ENCODE measurements at places on chromosomes 4 and X.

- DNase-seq, result no peak
These were observed 55.3 kb upstream of the SFRP2 start for GRCh38 chr4:153844144-153844543.

- DNase-seq, result peak; percentile 37
These were observed 51.4 kb upstream of the BCLAF3 start for GRCh38 chrX:20042221-20042620.

DNA sequence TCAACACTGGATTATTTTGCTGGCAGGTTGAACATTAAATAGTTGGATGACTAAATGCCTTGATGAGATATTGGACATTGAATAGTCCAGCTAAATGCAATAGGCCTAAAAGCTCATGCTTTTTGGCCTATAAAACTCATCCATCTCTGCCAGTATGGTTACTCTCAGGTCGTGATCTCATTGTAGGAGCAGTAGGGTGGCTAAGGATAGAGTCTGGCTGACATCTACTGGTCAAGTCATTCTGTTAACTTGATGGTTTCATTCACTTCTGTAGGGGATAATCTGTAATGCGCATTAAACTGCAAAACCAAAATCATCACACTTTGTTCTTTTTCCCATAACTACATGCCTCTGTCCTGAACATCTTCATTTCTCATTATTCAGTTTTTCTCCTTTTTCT, 227.0 kb downstream of the DKK2 start:
- DNase-seq, result peak; percentile 24

GRCh38 chr4:6248394-6248793, 21.3 kb upstream of the WFS1 start:
- DNase-seq, result no peak

- peak; percentile 49 for DNase-seq
These were observed 63.5 kb upstream of the WDR17 start for GRCh38 chr4:176002007-176002613.

DNA sequence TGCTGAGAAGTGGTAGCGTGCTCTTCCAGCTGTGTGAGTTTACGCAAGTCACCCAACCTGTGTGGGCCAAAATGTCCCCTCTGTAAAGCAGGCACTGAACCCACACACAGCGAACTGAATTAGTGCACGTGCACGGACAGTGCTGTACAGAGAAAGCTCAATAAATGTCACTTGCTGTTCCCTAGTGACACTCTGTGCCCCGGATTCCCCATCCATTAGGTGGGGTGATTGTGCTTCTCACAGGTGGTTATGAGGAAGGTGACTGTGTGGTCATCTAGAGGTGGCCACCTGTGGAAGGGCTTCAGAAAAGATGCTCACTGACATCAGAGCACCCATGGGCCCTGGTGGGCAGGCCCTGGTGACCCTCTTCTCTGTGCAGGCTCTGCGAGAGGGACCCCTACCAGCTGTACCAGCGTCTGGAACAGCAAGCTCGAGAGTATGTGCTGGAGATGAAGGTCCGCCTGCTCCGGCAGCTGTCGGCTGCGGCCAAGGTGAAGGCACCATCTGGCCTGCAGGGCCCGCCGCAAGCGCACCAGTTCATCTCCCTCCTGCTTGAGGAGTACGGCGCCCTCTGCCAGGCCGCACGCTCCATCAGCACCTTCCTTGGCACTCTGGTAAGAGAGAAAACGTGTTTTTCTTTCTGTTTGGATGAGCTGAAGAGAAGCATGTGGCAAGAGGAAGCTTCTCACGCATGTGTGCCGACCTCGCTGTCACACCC, 94.3 kb downstream of the FAM193A start:
- no peak for DNase-seq

DNA sequence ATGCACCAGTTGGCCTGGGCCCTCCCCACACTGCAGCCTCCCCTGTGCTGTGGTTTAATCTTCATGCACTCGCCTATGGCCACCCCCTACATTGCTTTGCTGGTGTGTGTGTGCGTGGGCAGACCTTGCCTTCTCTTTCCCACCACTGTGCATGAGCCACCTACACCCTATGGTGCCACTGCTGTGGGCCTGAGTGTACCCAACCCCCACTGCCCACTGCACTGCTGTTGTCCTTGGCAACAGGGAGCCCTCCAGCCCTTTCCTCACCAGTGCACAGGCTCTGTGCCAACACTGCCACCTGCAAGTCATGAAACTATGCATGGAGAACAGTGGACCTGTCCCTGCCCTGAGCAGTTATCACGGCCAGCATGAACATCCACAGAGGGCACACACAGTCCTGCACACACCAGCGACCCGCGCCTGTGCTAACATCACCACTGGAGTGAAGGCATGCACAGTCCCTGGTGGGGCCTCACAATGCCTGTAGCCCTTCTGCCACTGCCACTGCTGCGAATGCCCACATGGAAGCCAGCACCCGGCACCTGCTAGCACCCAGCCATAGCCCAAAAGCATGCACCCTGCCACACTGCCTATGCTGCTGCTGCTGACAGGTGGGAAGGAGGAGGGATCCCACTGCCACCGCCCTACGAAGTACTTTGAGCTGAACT, 237.8 kb upstream of the ARSJ start:
- DNase-seq, result no peak

DNA sequence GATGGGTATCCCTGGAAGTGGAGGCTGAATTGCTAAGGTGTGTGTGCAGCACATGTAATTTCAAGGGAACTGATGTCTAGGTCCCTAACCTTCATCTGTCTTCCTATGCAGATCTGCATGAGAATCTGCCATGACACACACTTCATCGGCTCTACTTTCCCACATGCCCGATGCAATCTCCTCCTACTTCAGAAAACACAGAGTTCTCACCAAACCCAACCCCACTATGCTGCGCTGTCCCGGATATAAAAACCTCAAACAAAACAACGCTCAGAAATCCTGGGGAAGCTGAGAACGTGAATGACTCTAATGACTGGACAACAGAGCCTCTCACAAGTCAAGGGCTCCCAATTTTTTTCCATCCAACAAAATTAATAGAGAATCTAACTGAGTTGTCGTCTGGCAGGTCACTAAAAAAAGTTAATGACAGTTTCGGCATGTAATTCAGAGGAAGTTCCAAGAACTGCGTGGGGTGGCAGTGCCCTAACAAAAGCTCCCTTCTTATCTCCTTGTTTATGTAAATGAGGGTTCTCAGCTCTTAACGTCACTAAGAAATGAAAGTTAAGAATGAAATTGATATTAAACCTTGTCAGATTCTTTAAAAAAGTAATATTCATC, 39.0 kb downstream of the STX18 start:
- DNase-seq, result no peak

GRCh38 chrX:113297437-113297836, 456.8 kb upstream of the AMOT start:
- DNase-seq, result no peak

- DNase-seq, result no peak
These were observed 964.3 kb upstream of the TENM3 start for GRCh38 chr4:181278941-181279340.

GRCh38 chrX:42075032-42075431, 151.7 kb upstream of the CASK start:
- no peak for DNase-seq

GRCh38 chr4:140406292-140406691, 21.2 kb downstream of the CLGN start:
- DNase-seq, result no peak

- DNase-seq, result peak; percentile 10
These were observed 17.8 kb downstream of the HSD17B13 start for GRCh38 chr4:87304745-87305432.

DNA sequence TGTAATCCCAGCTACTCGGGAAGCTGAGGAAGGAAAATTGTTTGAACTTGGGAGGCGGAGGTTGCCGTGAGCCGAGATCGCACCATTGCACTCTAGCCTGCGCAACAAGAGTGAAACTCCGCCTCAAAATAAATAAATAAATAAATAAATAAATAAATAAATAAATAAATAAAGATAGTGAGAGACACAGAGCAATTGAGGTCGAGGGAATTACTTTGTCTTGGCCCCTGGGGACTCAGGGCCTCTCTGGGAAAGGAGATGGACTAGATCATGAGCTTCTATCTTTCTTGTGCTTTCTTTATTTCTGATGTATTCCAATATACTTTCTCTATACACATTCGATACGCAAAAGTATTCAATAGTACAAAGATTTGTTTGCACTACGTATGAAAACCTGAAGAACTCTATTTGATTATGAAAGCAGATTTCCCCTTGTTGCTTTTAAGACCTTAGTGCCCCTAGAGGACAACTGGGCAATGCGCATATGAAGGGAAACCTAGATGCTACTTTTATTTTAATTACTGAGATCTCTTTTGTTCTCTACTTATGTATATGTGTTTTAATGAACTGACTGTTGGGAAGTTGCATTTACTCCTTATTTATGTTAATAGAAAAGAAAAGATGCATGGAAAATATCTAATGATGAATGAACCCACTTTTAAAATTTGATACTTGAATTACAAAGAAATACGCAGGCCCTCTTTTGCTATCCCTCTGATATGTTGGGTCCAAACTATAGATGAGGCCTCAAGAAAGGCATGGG, 12.8 kb upstream of the ELOVL6 start:
- peak; percentile 56 for DNase-seq

DNA sequence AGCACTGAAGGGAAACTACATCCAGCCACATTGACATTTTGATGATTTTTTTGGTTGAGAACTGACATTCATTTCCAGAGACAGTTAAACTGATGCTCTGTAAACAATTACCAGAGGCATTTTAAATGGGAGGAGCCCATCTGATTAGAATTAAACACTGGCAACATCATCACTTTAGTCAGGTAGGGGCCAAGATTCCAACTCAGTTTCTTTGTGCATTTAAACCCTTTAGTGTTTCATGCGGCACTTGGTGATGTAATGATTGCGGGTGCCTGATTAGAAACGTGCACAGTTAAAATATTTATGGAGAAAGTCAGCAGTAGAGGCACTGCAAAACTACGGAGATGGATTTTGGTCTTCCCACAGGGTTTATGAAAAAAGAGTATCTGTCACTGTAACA, 16.1 kb downstream of the TNIP3 start:
- peak; percentile 64 for DNase-seq

DNA sequence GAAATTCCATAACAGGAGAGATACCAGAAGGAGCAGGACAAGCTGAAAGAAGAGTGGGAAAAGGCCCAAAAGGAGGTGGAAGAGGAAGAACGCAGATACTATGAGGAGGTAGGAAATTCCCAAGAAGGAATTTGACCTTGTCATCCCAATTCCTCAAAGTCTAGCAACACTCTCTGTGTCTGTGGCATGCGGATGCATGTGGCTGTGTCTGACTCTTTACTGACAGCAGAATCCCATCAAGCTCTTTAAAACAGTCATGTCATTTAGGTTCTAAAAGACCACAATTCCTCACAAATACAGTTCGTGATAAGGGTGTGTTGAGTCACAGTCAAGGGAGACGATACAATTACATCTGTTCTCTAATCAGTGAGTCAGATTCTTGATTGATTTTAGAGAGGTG, 68.5 kb downstream of the PHOX2B start:
- DNase-seq, result no peak

- DNase-seq, result no peak
These were observed 21.2 kb upstream of the SLC7A11 start for GRCh38 chr4:138263247-138263816.

DNA sequence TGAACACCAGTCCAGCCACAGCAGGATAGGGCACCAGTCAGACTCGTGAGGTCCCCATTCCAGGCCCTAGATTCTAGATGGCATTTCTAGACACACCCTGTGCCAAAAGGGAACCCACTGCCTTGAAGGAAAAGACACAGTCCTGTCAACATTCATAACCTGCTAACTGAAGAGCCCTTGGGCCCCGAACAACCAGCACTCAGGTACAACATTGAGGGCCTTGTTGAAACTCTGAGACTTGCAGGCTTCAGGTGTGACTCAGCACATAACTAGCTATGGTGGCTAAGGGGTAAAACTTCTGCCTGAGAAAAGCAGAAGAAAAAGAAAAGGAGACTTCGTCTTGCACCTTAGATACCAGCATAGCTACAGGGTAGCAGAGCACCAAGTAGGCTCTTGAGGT, 252.9 kb upstream of the GRID2 start:
- no peak for DNase-seq

- DNase-seq, result no peak
These were observed 27.5 kb upstream of the NDUFC1 start for GRCh38 chr4:139329665-139330200.

DNA sequence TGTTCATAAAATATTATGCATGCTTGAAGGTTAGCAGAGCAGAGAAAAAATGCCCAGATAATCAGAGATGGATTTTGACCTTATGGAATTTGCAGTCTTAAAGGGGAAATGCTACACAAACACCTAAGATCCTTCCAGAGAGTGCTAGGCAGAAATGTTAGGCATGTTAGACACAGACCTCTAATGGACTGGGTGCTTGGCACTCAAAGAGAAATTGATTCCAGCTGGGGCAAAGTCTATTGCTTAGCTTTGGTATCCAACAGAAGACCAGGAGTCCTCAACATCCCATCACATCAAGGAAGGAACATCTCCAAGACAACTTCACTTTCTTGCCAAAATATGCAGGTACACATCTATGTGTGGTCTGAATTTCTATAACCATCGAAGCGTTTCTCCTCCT, 32.2 kb upstream of the PPARGC1A start:
- no peak for DNase-seq

GRCh38 chr4:175499735-175500352, 312.2 kb downstream of the GPM6A start:
- no peak for DNase-seq

DNA sequence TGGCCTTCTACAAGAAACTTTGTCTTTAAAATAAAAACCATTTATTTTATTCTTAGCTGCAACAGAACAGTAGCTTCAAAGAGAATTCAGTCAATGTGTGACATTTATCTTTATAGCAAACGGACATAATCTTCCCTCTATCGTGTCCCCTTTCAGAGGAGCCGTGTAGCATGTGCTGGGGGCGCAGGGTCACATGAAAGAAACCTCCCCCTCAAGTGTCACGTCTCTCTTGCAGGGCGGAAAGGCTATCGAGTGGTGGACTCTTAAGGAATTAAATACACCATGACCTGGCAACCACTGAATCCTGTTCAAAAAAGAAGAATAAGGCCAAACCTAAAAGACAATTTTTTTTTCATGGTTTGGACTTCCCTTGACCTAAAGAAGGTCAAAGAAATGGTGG, 40.2 kb downstream of the ZNF827 start:
- no peak for DNase-seq

Data from AG20443 (cell line).